ENCODE measurements at places on chromosomes 6 and 20.

- DNase-seq: no peak
These were observed 238.5 kb upstream of the DEFB112 start for GRCh38 chr6:50288241-50288640.

DNA sequence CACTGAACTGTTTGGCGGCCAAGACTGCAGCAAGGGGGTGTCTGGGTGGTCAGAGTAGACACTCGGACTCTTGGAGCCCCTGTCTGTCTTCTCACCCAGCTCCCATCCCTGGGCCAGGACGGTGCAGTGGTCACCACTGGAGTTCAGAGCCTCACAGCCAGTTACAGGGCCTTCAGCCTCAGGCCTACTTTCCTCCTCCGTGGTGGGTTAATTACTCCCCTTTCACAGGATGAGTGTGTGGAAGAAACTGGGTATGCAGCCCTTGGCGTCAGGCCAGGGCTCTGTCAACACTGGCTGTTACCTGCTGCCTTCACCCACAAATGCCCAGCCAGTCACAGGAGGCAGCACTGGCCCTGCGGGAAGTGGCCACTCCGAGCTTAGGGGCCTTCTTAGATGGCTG, 1.8 kb upstream of the YTHDF1 start:
- DNase-seq: no peak

DNA sequence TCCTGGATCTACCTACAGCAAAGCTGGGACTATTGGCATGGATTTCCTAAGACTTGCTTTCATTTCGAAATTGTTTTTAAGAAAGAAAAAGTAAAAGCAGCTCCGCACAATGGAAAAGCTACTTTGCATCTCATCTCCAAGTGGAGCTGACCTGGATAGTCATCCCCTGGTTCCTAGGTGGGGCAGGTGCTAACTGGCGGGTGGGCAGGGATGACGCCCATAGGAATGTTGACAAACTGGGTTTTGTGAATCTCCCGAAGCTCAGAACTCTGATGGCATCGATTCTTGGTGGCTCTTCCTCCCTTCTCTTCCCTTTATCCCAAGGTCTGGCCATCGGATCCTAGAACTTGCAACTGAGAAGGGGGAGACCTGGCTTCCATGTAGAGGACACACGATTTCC, 12.4 kb upstream of the EZR start:
- DNase-seq: no peak

DNA sequence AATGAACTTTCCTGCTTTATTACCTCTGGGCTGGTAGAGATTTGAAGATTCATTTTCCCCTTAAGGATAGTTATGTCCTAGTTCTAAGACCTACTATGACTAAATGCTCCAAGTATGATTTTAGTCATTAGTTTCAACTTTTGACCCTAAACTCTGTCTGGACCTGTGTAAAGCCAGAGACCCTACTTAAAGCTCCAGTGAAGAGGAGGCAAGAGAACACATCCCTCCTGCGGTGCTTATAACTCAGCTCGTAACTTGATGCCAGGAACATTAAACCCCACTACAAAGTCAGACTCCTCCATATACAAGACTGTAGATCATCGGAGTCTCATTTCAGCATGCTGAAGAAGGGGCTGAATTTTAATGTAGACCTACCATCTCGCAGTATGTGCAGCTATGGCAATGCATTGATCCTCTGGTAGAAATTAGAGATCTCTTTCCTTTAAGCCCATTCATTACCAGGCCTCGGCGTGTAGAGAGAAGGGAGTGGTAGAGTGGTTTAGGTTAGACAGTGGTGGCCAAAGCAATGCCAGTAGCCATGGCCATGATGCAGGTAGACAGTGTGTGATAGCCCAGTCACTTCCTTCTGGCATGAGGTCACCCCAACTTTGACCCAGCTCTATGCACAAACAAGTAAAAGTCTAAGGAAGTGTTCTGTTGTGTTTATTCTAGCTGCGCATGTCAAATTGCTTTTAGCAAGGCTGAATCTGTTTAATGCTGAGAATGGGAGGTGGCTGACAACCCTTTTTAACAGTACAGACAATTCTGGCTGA, 34.8 kb upstream of the MYB start:
- DNase-seq: no peak

DNA sequence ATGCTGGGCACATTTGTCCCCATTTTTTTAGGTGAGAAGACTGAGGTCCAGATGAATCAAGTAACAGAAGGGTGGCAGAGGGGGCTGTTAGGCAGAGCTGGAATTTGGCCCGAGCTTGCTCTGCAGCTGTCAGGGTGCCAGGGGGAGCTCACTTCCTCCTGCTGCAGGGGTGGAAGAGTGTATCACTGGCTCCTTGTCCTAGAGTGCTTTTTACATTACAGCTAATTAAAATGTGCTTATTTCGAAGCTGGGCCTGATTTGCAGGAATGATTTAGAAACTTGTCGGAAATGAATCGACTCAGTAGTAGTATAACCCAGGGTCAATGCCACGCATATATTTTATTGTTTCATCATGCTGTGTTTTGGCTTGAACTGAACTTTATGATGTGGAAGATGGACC, 11.1 kb downstream of the TOX2 start:
- DNase-seq: no peak

DNA sequence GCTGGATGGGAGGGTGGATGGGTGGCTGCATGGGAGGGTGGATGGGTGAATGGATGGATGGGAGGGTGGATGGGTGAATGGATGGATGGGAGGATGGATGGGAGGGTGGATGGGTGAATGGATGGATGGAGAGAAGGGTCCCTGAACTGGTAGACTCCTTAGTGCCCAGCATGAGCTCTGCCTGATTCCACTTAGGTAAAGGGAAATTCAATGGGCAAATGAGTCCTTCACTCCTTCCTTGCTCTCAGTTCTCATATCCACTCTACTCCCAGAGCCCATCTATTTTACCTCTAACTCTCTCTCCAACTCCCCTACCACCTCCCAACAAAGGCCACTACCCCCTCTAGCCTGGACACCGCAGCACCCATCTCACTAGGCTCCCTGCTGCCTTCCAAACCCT, 29.2 kb upstream of the NOL4L start:
- no peak for DNase-seq

GRCh38 chr20:62539198-62540045, 63.6 kb upstream of the GATA5 start:
- no peak for DNase-seq

GRCh38 chr6:107348224-107348623, 111.1 kb downstream of the PDSS2 start:
- no peak for DNase-seq

DNA sequence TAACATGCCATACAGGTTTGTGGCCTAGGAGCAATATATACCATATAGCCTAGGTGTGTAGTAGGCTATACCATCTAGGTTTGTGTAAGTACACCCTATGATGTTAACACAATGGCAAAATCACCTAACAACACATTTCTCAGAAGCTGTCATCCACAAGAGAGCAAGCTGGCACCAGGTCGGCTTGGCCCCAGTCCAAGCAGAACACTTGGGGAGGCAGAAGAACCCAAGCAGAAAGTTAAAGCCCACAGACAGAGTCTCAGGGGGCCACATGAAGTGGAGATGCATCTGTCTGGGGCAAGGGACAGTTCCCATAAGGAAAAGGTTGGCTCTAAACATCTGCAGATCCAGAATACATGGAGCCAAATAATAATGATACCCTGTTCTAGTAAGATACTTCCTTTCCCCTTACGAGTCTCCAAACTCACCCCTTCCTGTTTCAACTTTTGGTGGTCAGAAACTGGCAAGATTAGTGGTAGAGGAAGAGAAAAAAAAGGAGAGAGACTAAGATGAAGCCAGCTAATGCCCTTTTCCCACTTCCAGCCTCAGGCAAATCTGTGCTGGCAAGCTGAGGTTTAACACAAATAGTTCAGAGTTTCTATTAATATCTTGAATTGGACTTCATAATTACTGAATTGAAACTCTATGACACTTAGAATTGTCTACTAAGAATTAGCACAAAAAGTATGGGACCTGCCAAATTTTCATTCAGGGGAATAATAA, 29.5 kb downstream of the TCF21 start:
- no peak for DNase-seq

- no peak for DNase-seq
These were observed 1.4 kb upstream of the EPM2A start for GRCh38 chr6:145736661-145737144.

GRCh38 chr6:135087803-135088202, 33.2 kb upstream of the HBS1L start:
- no peak for DNase-seq

DNA sequence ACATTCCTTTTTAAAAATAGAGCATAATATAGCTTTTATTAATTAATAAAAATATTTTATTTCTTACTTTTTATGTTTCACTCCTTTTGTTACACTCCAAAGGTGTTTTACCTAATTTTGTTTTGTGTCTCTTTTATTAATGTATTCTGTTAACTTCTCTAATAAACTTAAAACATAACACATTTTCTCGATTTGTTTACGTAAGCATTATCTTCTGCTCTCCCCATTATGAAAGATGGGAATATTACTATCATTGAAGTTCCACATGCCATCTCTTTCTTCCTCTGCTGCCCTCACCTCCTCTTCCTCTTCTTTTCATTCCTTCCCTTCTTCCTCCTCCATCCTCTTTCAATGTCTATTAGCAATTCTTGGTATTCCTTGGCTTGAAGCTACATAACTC, 85.0 kb upstream of the HCRTR2 start:
- no peak for DNase-seq

GRCh38 chr20:22418738-22419137, 165.6 kb downstream of the FOXA2 start:
- no peak for DNase-seq

DNA sequence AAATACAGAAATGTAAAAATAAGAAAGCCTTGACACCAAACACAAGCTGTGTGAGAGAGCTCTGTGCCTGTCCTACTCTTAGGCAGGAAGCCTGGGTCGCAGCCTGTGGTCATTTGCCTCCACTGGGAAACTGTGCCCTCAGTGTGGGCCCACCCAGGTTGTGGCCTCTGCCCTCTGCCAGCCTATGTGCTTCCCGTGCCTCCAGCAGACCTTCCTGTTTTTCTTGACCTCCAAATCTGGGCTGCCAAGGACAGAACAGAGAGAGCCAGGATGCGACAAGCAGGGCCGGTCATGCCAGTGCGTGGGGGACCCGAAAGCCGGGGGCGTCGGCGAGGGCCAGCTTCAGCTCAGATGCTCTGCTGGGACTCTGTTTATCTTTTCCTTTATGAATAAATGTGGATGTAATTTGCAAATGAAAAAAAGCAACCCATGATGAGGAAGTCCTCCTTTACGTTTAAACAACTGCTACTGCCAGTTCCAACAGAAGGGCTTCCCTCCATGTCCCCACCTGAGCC, 189.2 kb upstream of the EXOC2 start:
- DNase-seq: no peak

- no peak for DNase-seq
These were observed 108.4 kb downstream of the HUS1B start for GRCh38 chr6:548517-548916.

- DNase-seq: no peak
These were observed 4.1 kb downstream of the ATP9A start for GRCh38 chr20:51763965-51764602.

DNA sequence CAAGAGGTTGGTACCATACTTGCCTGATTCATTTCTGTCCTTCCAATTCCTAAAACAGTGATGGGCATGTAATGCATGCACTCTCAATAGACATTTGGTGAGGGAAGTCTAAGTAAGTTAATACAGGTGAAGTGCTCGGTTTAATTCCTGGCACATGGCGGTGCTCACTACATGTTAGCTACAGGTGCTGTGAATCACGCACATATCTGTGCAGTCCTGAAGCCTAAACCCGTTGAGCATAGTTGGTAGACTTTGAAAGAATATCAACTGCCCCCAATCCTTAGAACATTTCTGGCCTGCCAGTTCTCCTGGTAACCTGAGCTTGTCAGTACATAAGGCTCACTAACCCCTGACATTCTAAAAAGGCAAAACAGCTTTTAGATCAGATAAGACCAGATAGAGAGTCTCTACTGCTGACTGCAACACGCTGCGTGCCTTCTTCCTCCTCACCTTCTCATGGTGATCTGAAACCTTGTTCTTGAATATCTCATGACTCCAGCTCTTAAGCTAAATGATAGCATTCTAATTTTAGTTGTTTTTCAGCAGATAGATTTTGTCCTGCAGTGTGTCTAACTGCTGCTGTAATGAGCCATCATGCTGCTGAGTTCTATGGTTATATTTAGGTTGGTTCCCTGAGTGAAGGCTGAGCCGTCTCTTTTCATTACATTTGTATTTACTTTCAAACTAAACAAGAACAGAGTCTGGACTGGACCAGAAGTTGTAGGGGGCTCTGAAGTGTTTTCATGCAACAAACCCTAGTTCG, 328.5 kb upstream of the QKI start:
- DNase-seq: no peak

GRCh38 chr20:62835931-62836861, 19.3 kb downstream of the COL9A3 start:
- DNase-seq: no peak
